DMS79 treated with DMSO at 0.1 percent for 48 hours (cell line): ENCODE measurements at places on chromosomes 2 and 18.

DNA sequence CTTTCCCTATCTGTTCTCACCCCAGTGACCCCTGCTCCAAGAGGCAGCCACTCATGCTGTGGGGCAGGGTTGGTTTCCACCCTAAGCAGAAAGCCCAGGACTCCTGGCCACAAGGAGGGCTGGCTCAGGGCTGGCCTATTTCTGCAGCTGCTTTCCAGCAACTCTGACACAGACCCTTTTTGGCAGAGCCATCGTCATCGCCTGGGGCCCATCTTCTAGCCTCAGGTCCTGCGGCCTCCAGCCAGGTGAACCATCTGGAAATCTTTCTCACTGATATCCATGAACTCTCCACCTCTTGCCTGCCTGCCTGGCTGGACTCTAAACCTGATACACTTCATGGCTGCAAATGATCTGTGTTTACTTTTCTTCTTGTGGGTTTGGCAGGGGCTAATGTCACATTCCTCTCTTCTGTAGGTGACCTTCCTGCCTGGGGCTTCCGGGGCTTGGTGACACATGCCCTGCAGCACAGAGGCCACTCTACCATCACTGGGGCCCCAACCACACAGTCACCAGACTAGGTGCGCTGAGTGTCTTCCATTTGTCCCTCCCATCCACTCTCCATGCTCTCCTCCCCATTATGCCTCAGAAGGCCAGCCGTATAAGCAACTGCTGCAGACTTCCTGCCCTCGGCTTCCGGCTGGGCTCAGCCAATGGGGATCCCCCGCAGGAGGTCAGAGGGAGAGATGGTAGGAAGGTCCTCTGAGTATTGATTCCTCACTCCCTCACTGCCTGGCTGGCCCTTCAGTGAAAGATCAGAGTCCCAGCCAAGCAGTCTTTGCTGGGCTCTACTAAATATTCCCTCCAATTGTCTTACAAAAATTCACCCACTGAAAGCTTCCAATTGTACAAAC is 9.7 kb upstream of the COPS8 start:
- peak; percentile 47 for DNase-seq

- DNase-seq: peak; percentile 44
Observed at GRCh38 chr18:8948471-8949149, 153.9 kb upstream of the NDUFV2 start.

GRCh38 chr2:65232636-65233035 is 5.0 kb downstream of the ACTR2 start:
- no peak for DNase-seq

DNA sequence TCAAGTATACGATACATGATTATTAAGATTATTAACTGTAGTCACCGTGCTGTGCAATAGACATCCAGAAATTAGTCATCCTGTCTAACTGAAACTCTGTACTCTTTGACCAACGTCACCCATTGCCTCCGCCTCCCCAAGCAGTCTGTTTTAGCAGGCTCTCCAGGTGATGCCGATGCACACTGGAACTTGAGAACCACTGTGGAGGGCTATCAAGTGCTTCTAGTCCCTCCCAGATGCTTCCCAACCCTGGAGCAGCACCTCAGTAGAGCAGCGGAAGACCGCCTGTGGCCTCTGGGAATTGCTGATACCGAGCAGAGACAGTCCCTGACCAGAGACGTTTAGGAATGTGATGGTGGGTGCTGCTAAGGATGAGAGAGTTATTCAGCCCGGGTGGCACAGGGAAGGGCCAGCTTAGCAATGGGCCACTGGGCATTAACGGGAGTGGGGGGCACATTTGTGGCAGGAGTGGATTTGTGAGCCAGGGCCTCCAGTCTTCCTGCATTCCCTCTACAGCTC is 50.7 kb downstream of the LIPG start:
- DNase-seq: peak; percentile 44

- no peak for DNase-seq
Observed at GRCh38 chr2:145599756-145600155, 1079.8 kb upstream of the ZEB2 start.

GRCh38 chr2:241048149-241048948 is 49.9 kb downstream of the SNED1 start:
- DNase-seq: no peak

GRCh38 chr2:169046440-169047151 is 15.5 kb upstream of the ABCB11 start:
- DNase-seq: no peak

DNA sequence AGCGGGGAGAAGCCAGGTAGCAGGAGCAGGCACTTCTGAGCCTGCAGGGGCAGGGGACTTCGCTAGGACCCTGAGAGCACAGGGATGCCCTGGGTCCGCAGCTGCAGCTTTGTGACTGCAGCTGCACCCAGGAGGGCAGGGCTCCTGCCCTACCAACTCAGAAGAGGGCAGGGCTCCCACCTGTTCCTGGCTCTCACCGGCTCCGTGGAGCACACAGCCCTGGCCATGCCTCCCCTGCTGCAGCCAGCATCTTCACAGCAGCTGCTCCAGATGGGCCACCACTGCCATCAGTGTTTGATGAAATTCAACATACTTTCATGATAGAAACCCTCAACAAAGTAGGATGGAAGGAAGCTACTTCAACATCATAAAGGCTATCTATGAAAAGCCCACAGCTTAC is 92.7 kb downstream of the FAM210A start:
- no peak for DNase-seq

DNA sequence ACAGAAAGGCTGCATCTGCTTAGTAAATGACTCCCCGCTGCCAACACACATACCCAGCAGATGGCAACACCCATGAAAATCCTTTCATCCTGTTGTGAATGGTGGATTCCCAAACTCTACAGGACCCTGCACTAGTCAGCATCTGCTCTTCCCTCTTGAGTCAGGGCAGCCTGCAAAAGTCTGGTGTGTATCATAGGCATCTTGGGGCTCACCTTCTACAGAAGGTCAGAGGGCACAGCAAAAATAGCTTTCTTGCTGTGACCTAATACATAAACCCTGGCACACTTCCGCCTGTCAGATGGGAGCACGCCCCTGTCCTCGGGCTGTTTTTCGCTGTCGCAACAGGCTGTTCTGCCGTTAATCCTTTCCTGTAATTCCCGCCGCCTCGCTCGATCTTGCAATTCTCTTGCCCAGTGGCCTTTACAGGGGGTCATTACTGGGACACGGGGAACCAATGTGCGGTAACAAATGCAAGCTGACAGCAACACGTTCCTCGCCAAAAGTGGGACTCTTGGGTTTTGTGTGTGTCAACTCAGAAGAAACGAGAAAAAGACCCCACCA is 19.9 kb upstream of the SCYGR1 start:
- no peak for DNase-seq

DNA sequence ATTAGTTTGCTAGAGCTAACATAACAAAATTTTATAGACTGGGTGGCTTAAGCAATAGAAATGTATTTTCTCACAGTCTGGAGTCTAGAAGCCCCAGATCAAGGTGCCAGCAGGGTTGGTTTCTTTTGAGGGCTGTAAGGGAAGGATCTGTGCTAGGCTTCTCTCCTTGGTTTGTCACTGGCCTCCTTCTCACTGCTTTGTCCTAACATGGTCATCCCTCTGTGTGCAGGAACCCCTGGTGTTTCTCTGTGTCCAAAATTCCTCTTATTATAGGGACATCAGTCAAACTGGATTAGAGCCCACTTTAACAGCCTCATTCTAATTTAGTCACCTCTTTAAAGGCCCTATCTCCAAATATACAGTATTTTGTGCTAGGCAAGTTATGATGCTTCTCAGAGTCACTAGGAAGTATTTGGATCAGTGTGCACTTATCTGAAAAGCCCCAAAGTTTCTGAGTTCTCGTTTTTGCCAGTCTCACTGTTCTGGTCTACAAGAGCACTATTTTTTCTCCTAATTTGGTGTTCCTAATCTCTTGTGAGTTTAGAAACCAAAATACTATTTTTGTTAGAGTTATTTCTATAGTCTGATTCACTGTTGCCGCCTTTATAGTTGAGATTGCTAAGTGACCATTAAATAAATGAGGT is 29.0 kb downstream of the ZC3H6 start:
- no peak for DNase-seq

- DNase-seq: peak; percentile 4
Observed at GRCh38 chr2:132374961-132375360, 41.6 kb upstream of the GPR39 start.

DNA sequence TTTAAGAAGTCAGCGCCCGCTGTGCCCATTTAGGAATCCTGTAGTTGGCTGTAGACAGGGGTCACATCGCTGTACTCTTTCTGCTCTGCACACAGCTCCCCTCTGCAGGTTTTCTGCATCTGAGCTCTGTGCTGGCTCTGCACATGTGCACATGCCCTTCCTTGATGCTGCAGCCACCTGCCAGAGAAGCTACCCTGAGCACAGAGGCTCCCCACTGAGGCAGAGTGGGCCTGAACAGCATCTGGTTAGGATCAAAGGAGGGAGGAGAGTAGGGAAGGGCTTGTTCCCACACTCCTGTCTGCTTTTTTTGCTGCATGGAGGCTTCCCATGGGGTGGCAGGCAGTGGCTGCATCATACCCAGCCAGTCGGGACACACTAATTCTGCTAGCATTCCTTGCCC is 238.9 kb downstream of the FHOD3 start:
- peak; percentile 12 for DNase-seq

GRCh38 chr2:233351423-233351822 is 2.9 kb upstream of the DGKD start:
- no peak for DNase-seq

GRCh38 chr2:121707920-121708361 is 28.7 kb downstream of the NIFK start:
- no peak for DNase-seq

- DNase-seq: no peak
Observed at GRCh38 chr2:219650426-219651248, 23.2 kb downstream of the SLC4A3 start.

- DNase-seq: no peak
Observed at GRCh38 chr18:55585920-55586561, 2.0 kb downstream of the TCF4 start.

DNA sequence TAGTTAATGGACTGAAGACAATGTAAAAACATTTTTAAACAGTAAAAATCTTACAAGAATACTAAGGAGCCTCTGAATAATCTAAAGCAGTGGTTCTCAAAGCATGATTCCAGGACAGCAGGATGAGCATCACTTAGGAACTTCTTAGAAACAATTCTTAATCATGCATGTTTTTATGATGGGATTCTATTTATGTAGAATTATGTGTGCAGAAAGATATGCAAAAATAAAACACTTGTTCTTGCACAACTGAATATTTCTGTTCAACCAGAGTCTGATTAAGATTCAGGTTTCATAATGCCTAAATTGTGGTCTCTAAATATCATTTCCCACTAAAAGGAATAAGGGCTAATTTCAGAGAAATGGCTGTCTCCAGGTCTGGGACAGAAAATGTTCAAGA is 69.2 kb upstream of the MTIF2 start:
- no peak for DNase-seq
